Panc1 (cell line): ENCODE measurements at places on chromosomes 5 and 9. TPM values are rescaled to one million over a fixed set of nuclear protein-coding genes. Genes with fewer than 3 reads are reported as not detected.

The TRPM3 gene
- total RNA-seq = not detected

GRCh38 chr5:150434464-150434863, 15.1 kb downstream of the RPS14 start:
- no peak for DNase-seq

The PCDHB15 gene
- total RNA-seq = 0.15 TPM

DNA sequence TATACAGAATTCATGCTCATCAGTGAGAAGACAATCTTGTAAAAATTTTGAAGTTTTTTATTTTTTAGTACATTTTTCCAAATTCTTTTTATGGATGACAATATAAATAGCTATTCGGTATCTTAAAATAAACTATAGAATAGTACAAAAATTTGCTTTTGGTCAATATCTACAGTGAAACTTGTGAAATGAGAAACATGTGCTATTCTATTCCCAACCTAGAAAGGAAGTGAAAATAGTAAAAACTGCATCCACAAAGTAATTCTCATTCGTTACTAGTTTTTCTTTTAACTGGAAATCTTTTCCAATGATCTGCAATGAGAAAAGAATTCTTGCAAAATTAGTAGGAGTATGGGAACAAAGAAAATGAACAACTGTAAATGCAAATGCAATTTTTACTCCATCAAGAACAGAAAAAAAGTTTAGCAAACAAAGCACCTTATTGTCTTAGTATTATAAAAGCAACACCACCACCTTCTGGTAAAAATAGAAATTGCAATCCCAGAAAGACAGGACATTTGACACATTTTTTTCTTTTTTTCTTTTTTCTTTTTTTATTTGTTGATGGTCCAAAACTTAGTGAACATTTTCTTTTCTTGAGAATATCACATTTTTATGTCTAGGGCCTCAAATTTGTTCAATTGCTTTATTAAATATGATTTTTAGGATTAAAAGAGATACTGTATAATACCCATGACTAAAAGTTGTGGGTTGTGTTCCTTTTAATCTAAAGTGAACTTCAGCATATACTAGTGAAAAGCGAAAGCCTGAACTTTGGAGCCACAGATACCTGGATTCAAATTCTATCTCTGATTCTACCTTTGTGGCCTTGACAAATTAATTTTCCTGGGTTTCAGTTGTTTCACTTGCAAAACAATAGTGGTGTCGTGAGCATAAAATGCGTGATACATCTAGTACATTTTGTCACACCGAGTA, 72.3 kb downstream of the SLCO4C1 start:
- peak; percentile 22 for DNase-seq

DNA sequence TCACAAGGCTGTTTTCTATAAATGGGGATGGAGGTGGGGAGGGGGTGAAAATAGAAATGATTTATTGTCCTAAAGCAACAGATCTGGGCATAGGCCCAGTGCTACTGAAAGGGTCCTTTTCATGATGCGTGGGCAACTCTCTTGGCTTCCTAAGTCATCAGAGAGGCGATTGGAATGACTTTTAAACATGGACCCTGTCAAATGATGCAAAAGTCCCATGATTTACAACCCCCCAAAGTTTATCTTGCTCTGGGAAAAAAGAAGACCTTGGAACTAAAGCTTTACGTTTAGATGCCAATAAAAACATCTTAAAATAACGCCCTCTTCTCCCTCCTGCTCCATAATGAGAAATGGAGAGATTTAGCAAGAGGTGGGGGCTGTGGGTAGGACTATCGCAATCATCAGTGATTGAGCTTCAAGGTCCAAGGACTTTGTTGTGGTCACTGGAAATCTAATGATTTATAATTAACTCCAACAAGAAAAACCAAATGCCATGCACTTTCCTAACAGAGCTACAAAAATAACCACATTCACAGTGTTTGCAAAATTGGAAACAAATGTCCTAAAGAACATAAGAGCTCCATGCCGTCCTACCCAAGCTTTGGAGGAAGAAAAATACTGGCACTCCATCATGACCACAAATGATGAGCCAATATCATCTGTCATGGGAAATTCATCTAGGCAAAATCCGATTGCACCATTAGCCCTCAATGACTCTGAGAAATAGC, 167.5 kb upstream of the CLINT1 start:
- DNase-seq = no peak

DNA sequence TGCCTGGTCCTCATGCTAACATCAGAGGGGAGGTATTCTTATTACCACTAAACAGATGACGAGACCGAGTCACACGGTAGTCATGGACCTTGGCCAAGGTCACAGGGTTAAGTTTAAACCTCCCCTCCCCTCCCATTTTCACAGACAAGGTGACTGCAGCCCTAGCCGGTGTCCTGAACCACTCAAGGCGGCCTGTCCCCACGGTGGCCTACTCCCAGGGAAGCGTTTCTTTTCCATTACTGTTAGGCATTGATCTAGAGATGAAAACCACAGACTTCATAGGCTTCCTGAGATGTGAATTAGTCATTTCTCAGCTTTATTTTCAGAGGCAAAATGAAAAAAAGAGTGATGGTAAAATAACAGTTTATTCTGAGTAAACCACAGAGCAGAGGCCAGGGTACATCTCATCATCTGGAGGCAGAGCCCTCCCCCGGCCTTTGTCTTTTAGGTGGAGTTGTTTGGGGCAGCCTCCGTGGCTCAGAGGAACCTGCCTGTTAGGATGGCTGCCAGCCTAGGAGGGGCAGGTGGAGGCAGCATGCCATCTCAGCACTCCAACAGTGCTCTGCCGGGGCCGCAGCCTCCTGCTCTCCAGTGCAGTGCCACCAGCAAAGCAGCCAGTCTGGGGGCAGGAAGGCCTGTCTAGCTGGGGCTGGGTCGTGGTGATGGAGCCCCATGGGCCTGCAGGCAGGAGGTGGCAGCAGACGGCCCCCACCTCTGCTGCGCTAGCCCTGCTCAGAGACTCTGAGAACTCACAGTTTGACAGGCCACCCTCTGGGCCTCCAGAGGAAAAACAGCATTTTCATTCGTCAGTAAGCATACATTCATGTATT, 71.2 kb downstream of the RAPGEF1 start:
- DNase-seq = no peak

- no peak for DNase-seq
Observed at GRCh38 chr9:21316032-21316842, 11.1 kb upstream of the IFNA5 start.

The RAPGEF1 gene
- total RNA-seq = 86.8 TPM

DNA sequence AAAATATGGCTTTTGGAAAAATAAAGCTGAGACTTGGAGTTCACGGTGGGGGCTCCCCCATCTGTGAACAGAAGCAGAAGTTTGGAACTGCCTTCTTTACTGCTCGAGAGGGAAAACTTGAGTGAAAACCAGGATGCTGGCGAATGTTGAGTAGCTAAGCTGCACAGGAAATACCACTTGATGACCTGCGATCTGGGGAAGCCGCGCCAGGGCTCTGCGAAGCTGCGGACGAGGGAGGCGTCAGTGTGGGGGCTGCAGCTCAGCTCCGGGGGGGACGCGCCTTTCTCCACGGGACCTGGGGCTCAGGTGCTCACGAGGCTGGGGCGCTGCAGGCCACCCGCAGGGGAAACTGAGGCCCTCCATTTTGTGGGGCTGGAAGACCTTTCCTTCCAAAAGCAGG, 62.3 kb downstream of the TENT4A start:
- no peak for DNase-seq

DNA sequence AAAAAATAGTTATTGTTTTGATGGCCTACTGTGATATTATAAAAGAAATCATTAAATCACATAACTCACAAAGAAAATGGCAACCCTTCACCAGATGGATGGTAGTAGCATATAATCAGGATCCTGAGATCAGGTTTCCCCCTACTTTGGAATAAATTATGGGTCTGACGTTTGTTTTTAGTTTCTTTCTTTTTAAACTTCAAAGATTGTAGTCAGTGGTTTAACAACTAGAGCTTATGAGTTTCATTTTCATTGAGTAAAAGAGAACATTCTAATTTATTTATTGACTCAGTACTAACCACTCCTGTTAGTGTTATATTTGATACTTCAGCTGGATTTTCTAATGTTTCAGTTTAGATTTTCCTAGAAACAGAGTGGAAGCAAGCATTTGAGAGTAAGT, 218.0 kb upstream of the PCSK5 start:
- DNase-seq = no peak

The WNK2 gene
- 13.7 TPM for total RNA-seq

DNA sequence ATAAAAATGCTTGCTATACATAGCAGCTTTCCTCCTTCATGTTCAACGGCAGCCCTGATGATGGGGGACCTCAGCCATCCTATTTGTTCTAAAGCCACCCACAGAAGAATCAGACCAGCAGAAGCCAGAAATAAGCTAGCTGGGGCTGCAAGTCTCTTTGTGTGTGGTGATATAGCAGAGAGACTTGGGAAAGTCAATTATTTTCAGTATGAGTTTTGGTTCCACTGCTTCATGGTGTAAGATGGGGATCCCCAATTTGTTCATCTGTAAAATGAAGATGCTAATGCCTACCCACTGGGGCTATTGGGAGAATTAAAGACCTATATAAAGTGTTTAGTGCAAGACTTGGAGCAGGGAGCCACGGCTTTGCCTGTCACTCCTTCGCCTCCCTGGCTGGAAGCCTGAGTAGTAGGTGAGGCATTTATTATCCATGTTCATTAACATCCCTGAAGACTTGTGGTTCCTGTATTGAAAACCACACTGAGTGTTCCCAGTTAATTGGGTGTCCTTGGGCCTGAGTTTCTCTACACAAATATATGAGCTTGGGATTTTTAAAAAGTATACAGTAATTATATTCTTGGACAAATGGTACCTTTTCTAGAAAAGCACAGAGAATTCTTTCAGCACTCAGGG, 210.1 kb upstream of the SLC24A2 start:
- no peak for DNase-seq

- no peak for DNase-seq
Observed at GRCh38 chr5:160369990-160370712, at the start of gene C1QTNF2. Gene C1QTNF2 (minus strand): TSS chr5:160370626. CDS start chr5:160355011, 15,615 bp downstream.

DNA sequence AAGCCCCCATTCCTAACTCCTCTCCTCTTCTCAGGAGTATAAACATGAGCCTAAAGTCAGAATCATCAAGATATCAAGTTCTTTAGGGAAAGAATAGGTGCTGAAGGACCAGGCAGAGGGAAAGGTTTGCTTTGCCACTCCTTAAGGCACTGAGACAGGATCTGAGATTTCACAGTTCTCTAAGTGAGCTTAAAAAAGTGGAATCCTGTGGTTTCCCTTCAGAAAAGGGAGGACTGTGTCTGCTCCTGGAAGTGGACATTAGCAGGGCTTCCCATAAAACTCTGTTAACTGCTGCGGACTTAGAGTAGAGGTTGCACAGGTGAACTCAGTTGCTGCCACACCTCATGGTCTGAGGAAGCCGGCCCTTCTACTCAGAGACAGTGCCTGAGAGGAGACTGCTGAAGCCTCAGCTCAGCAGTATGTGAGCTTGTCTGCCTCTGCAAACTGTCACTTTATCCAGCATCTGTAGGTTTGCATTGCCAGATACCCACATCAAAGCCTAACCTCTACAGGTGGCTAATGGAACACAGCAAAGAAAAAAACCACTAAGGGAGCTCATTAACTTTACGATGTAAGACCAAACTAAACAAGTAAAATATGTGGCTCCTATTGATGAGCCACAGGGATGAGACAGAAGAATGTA, 42.9 kb downstream of the RIC1 start:
- no peak for DNase-seq

- no peak for DNase-seq
Observed at GRCh38 chr9:75890472-75891276, at the start of gene PCSK5. Gene PCSK5 (plus strand): TSS chr9:75890673. CDS start chr9:75891182, 509 bp downstream.

DNA sequence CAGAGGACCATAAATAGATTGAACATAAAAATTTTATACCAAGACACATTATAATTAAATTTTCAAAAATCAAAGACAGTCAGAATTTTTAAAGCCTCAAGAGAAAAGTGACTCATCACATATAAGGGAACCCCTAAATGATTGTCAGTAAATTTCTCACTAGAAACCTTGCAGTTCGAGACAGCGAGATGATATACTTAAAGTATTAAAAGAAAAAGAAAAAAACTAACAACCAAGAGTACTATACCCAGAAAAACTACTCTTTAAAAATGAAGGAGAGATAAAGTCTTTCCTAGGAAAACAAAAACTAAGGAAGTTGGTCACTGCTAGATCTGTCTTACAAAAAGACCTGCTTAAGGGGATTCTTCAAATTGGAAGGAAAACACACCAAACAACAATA, 251.4 kb upstream of the MSX2 start:
- no peak for DNase-seq

The AJM1 gene
- 7.2 TPM for total RNA-seq

The SLC1A3 gene
- total RNA-seq = 0.13 TPM

The ORM2 gene
- total RNA-seq = 0.77 TPM

The CCDC180 gene
- total RNA-seq = 2.9 TPM

The MAP3K1 gene
- total RNA-seq = 6.2 TPM

DNA sequence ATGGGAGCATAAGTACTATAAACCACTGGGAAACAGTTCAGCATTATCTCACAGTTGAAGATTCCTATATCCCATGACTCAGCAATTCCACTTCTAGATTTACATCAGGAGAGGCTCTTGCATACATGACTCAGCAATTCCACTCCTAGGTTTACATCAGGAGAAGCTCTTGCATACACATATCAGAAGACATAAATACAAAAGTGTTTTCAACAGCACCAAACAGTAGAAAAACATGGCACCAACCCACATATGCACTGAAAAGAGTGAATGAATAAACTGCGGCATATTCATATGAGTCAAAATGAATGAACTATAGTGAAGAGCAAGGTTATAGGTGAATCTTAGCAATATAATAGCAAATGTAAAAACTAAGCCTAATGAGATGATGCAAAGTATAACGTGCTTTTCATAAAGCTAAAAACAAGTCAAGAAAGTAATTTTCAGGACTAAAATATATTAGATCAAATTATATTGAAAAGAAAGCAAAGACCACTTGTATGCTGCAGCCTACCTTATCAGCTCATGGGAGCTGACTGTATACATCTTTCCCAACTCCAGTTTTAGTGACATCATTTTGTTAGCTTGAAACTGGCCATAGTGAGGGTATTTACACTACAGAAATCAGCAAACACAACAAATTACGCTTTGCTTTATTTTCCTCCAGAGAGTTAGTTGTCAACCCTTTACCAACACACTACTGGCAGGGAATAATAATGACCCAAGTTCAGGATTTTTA, 95.8 kb downstream of the ANKRD18B start:
- DNase-seq = no peak

- DNase-seq = no peak
Observed at GRCh38 chr9:34454571-34455065, 3.8 kb downstream of the FAM219A start.
